ENCODE measurements at places on chromosomes 7 and 10.

- peak; percentile 80 for DNase-seq
Observed at GRCh38 chr7:110921595-110922151, 169.3 kb upstream of the LRRN3 start.

GRCh38 chr7:73605601-73606220 lies 18.6 kb downstream of the MLXIPL start:
- DNase-seq, result no peak

- DNase-seq, result peak; percentile 1
Observed at GRCh38 chr10:17290226-17290625, 62.2 kb downstream of the VIM start.

DNA sequence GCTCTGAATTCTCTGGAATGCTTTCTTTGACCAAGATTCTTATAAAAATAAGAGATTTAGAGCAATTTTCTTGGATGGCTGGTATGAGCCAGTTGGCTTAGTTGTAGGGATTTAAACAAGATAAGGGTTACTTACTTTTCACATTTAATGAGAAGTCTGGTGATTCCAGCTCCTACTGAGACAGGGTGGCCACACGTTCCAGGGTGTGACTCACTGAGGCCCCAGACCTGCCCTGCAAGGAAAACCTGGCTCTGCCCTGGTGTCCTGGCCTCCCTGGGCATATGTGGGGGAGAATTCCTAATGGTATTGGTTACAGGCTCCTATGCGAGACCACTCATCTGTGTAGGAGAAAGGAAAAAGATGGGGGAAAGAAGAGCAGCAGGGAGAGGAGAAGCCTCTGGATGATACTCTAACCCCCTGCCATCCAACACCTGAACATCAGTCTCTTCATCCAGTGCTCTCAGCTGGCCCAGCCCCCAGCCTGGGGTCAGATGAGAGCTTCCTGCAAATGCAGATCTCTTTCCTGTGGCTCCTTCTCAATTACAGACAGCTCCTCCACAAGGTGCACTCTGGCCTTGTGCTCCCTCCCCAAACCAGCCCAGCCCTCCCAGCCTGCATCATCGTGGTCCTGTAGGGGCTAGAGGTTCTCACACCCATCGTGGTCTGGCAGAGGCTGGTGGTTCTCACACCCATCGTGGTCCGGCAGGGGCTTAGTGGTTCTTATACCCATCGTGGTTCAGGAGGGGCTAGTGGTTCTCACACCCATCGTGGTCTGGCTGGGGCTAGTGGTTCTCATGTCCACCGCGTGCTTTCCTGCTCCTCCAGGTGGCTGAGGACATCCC lies 139.9 kb downstream of the EGFR start:
- no peak for DNase-seq
